Retinal pigment epithelial cell (primary cell): ENCODE measurements at places on chromosomes 11 and 22.

- DNase-seq = no peak
Observed at GRCh38 chr11:94923004-94923334, 50.4 kb downstream of the CWC15 start.

- no peak for DNase-seq
Observed at GRCh38 chr22:33272180-33272579, 214.0 kb upstream of the SYN3 start.

GRCh38 chr11:60240662-60241061, 2.3 kb downstream of the MS4A4E start:
- no peak for DNase-seq

- DNase-seq = peak; percentile 88
Observed at GRCh38 chr22:36327922-36328551, 59.7 kb downstream of the MYH9 start.

- no peak for DNase-seq
Observed at GRCh38 chr22:37101311-37102066, 8.0 kb downstream of the TMPRSS6 start.

- DNase-seq = no peak
Observed at GRCh38 chr11:31415435-31415834, 45.8 kb downstream of the DNAJC24 start.

DNA sequence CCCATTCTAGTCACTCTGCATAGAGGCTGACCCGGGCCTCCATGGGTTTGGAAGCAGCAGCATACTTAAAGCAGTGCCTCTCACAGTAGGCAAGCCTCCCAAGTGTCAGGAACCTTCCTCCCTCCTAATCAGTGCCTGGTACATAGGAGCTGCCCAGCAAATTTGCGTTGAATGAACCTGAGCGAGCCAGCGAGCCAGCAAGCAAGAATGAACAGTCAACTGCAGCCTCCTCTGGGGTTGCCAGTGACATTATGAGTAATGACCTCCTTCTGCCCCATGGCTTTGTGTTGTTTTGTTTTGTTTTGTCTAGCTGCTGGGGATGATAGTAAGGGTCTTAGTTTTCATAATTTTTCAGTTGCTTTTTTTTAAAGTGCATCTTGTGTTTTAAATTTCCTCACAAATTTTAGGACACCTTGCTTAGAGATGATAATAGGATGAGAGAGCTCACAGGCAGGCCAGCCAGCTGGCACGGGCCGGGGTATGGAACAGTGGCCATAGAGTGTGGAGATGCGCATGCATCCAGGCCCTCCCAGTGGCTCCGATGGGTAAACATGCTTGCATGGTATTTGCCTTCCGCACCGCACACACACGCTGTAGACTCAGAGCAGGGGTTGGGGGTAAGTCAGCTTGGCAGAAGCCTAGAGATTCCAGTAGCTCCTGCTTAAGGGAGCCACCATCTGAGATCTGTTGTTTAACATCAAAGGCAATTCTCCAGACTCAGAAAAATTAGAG, 36.1 kb downstream of the TTC12 start:
- no peak for DNase-seq

GRCh38 chr11:60594998-60595642, 79.9 kb downstream of the MS4A13 start:
- no peak for DNase-seq

DNA sequence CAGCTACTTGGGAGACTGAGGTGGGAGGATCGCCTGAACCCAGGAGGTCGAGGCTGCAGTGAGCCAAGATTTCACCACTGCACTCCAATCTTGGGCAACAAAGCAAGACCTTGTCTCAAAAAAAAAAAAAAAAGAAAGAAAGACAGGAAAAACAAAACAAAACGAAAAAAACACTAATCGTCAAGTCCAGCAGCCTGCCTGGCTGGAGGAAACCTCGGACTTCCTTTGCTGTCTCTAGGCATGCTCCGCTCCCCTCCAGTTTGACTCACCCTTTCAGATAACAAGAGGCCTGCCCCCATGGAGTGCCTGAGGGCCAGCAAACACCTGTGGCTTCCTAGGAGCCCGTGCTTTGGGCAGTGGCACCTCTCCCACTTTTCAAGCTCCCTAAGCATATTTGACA, 28.8 kb upstream of the CHKA start:
- DNase-seq = no peak

- DNase-seq = no peak
Observed at GRCh38 chr11:130464291-130464812, 15.9 kb downstream of the ADAMTS15 start.

DNA sequence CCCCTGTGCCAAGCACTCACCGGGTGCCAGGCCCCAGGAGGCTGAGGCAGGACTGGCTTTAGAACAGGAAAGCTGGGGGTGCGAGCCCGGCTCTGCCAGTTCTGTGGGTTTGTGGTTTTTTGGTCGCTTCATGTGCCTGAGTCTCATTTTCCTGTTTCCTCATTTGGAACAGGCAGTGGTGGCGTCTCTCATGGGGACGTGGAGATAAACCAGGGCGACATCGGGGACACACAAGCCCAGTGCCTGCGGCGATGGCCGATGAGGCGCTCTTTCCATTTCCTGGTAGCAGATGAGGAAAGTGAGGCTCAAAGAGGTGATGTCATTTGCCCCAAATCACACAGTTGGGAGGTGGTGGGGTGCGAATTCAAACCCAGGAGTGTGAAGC, 20.8 kb upstream of the CHKA start:
- no peak for DNase-seq

GRCh38 chr22:24433828-24434470, 6.5 kb downstream of the ADORA2A start:
- DNase-seq = no peak

DNA sequence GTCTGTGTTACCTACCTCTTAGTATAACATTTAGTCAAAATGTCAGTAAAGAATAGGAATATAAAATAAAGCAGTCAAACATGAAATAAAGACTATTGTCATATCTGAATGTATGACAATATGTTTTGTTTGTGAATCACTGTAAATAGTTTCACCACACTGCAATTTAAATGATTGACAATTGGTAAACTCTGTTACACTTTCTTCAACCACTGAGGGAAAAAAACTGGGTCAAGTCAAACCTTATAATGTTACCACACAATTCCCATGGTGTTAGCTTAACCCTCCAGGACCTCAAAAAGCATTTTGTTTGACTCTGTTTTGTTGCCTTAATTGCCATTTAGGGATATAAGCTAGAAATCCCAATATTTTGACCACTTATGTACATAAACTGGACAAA, 10.5 kb upstream of the MMP13 start:
- no peak for DNase-seq

- DNase-seq = no peak
Observed at GRCh38 chr11:9626496-9627394, 37.1 kb upstream of the SWAP70 start.

- no peak for DNase-seq
Observed at GRCh38 chr11:72305891-72306585, 62.1 kb upstream of the PHOX2A start.

DNA sequence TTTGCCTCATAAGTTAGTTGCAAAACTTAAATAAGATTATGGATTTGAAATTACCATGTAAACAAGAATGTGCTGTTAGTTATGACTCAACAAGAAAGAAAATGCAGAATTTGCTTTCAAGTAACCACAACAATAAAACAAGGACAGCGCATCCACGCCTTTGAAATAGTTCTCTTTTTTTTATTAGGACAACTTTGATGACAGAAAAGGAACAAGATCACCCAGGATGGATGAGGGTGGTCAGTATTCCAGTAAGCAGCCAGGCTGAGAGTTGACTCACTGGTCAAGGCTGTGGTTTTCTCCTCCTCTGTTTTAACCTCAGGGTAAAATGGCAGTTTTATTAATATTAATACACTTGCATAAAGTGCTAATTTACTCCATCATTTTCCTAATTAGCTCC, 544.4 kb downstream of the OPCML start:
- DNase-seq = no peak

DNA sequence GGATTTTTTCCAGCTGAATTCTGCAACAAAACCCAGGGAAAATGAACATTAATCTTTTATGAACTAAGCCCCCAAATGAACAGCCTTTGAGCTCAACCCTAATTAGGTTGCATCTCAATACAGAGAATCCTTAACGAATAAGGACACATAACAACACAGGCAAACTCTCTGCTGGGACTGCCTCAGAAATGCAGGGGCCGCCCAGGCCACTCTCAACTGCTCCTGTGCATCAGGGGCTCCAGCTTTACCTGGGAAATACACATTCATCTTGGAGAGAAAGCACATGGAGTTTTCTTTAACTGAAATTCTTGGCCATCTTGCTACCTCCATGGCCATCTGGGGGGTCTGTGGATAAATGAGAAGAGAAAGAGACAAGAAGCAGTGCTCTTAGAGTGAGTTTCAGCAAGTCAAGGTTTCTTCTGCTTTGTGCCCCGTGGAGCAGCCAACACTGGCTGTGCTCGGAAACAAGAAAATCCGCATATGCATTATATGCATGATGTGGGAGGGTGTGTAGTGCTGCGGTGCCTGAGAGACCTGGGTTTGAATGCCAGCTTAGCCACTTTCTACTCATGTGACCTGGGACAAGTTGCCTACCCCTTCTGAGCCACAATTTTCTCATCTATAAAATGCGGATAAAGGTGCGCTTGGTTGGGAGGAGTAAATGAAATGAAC, 81.9 kb upstream of the RCN1 start:
- DNase-seq = no peak

- DNase-seq = no peak
Observed at GRCh38 chr11:35088226-35088625, 50.7 kb upstream of the CD44 start.

DNA sequence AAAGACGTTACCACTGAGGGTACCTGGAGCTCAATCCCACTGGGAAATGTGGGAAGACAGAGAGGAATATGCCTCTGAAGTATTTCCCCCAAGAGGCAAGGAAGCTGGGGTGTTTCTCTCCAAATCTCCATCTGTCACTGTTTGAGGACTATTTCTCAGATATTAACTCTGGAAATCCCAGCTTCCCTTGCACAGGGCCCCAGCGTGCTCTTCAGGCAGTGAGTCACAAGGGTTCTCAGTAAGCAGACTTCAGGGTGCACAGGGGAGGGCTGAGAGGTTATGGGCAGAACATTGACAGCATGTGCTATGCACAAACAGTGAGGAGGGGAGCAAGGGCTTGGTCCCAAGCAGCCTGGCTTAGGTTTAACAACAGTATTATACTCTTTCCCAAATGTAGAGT, 60.9 kb upstream of the EED start:
- peak; percentile 51 for DNase-seq

GRCh38 chr22:17794726-17795542, 20.7 kb upstream of the BID start:
- no peak for DNase-seq

GRCh38 chr11:8747173-8747572, 64.6 kb downstream of the RPL27A start:
- no peak for DNase-seq

GRCh38 chr11:61065955-61066638, 36.2 kb upstream of the CD5 start:
- no peak for DNase-seq

DNA sequence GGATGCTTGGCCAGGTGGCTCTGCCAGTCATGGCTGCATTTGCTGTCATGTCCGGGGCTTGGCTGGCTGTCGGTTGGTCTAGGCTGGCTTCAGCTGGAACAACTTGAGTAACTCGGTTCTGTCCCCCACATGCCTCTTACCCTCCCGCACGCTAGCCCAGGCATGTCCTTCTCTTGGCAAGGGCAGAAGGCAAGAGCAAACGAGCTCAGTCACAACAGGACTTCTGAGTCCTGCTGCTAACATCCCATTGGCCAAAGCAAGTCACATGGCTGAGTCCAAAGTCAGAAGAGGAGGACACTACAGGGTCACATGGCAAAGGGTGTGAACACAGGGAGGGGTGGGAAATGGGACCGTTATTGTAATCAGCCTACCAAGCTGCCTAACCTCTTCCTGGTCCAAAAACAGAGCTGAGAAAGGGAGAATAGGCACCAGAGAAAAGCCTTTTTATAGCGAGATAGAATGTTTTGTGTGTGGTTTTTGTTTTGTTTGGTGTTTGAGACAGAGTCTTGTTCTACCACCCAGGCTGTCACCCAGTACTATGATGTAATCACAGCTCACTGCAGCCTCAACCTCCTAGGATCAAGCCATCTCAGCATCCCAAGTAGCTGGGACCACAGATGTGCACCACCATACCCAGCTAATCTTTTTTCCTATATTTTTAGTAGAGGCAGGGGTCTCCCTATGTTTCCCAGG, 81.9 kb downstream of the MN1 start:
- DNase-seq = no peak

DNA sequence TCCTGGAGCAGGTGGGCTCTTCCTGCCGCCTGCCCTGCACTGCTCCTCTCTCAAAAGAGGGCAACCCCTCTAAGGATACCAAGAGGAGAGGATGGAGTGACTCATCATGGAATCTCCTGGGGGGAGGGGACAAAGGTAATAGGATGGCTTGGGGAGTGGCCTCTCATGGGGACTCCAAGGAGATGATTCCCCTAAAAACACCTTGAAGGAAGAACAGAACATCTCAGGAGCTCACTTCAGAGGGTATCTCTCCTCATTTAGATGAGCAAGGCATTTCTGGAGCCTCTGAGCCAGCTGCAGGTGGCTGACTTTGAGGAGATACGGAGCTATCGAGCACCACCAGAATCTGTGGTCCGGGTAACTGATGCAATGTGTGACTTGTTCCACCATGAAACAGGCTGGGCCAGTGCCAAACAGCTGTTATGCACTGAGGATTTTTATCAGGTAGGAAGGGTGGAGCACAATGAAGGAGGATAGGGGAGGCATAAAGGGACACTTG, 40.2 kb downstream of the RRP8 start:
- no peak for DNase-seq

GRCh38 chr11:119029340-119030028, 1.2 kb downstream of the SLC37A4 start:
- no peak for DNase-seq

DNA sequence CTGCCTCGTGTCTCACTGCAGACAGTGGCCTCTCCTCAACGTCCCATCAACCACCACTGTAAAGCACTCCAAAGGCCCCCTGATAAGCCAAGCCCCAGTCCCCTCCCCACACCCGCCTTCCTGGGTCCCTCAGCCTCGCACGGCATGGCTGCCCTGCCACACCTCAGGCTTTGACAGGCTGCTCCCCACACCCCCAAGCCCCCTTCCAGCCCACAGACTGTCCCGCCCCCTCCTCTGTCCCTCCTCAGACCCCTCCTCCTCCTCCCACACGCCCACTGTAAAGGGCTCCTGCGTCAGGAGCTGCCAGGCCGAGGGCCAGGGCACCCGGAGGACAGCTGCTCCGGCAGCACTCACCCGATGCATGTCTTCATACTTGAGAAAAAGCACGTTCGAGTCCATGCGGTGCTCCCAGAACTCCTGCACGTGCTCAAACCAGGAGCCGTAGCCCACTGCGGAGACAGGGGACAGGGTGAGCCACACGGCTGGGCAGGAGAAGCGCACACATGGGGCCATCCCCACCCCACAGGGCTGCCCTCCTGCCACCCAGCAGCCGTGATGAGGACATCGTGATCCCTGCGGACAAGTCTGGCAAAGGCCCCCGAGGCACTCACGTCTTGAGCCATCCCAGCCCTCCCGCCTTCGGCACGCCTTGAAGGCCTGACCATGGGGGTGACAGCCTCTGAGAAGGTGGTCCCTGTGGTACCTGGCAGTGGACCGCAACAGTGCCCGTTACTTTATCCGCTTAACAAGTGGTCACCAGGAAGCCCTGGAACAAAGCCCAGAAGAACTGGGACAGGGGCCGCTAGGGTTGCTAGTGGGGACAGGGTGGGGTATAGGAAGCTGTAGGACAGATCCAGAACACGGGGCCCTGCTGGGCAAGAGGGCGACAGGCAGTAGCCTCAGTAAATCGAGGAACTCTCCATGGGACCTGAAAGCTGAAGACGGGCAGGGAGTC, 21.5 kb upstream of the EFCAB6 start:
- DNase-seq = no peak
